Kidney glomerular epithelial cell (primary cell): ENCODE measurements at places on chromosomes 5 and 9.

DNA sequence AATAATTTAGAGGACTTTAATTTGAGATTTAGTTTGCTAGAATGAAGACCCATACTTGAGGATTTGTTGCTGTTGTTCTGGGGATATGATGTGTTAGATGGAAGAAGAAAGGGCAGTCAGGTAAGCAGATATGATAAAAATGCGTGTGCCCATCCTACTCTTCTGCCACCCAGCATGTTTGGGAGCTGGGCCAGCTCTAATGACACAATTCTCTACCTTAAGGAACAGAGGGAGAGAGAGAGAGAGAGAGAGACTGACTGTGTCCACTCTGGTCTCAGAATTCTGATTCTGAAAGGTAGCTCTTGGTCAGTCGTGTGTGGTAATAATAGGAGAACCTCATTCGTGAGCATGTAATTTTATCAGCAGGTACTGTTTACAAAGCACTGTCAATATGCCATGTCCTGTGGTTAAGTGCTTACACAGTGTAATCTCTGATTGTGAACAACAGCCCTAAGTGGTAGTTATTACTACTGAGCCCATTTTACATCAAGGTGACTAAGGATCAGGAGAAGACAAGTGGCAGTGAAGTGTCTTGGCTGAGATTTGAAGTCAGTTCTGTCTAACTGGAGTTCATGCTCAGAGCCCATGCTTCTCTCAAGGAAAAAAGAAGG is 307.4 kb upstream of the SEMA6A start:
- no peak for DNase-seq

GRCh38 chr9:112820881-112821280 is 69.8 kb downstream of the SLC46A2 start:
- no peak for DNase-seq

- no peak for DNase-seq
Observed at GRCh38 chr5:5235685-5236084, 95.6 kb downstream of the ADAMTS16 start.

DNA sequence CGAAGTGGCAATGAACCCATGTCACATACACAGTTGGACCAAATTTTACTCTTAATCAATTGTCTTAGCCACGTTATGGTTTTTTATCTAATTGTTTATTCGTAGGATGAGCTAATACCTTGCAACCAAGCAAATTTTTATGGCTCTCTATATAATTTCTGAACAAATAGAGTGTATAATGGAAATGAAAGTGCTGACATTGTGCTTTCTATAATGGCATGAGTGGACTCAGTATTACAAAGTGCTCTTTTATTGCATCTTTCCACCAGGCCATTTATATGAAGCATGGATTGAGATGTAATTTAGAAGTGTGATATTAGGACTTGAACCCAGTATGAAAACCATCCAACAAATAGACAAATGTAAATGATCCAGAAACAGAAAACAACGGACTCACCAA is 1096.0 kb downstream of the DTWD2 start:
- no peak for DNase-seq

- no peak for DNase-seq
Observed at GRCh38 chr5:171697221-171698102, 88.2 kb upstream of the SMIM23 start.

- peak; percentile 16 for DNase-seq
Observed at GRCh38 chr5:149063017-149063687, at the start of gene SH3TC2. SH3TC2 (minus strand) TSS chr5:149063062; CDS start chr5:149063022, 40 bp downstream.

- DNase-seq = no peak
Observed at GRCh38 chr9:22625540-22625939, 178.9 kb downstream of the DMRTA1 start.
